Activated CD8-positive, alpha-beta memory T cell treated with anti-CD3 and anti-CD28 coated beads, Interleukin-2, amount 10 ng/mL, durations not matched to agents 7 days and 5 days (primary cell): ENCODE measurements at places on chromosomes 5 and 9.

DNA sequence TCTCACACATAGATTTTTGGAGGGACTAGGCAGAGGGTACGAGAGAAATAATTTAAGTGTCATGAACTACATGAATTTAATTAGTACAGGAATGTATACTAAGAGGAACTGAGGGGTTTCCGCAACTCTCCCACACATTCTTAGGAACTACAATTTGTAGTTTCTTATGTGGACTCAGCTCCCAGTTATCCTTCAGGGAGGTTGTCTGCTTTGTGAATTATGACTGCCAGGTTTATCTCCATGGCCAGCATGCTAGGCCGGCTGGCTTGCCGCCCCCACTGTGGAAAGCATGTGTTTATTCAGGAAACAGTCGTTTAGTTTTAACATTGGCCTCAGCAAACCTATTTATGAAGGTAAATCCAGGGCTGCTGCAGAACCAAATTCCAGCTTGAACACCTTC is 415.0 kb downstream of the KCTD16 start:
- DNase-seq, result no peak

GRCh38 chr5:139660105-139660922 is 12.2 kb downstream of the CXXC5 start:
- no peak for DNase-seq

DNA sequence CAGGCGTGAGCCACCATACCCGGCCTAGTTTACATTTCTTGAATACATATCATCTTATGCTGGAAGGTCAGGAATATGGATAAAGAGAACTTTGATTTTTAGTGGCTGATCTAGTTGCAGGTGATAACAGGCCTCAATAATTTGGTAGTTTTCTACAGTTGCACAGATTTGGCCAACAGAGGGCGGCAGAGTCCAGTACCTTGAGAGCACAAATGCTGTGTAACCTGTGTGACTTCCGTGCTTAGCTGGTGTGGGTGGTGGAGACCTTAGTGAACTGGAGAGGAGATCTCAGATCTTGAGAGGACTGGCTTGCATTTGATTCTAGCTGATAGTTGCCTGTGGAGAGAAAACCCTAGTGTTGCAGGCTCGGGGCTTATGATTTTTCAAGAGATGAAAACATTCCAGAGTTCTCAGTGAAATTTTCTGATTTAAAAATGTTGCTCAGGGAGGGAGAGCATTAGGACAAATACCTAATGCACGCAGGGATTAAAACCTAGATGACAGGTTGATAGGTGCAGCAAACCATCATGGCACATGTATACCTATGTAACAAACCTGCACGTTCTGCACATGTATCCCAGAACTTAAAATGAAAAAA is 17.4 kb upstream of the GPR151 start:
- peak; percentile 86 for DNase-seq

DNA sequence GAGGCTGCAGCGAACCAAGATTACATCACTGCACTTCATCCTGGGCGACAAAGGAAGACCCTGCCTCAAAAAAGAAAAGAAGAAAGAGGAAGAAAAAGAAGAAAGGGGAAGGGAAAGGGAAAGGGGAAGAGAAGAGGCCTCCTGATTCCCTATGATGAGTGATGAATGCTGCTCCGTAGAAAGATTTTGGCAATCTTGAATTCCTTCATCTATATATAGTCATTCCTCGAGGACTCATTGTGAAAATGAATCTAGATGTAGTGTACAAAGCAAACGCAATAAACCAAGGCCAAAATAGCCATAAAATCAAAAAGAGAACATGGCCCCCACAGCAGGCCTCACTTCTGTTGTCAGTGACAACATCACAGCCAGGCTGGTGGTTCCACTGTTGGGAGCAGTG is 218.0 kb downstream of the DCP2 start:
- no peak for DNase-seq

GRCh38 chr9:133255371-133256135 is 19.4 kb downstream of the ABO start:
- DNase-seq, result no peak

DNA sequence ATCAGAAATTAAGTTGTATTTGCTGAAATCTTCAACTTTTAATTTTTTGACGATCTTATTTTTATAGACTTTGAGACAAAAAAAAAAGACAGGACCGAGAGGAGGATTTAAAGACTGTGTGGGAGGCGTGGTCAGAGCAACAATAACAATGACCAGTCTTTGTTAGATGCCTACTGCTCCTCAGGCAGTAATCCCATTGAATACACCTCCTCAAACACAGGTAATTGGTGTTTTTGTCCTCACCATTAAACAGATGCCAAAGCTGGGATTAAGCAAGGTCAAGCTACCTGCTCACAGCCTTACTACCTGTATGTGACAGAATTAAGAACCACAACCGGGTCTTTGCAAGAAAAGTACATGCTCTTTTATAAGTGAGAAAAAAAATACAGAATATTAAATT is 233.3 kb upstream of the GRAMD2B start:
- no peak for DNase-seq

DNA sequence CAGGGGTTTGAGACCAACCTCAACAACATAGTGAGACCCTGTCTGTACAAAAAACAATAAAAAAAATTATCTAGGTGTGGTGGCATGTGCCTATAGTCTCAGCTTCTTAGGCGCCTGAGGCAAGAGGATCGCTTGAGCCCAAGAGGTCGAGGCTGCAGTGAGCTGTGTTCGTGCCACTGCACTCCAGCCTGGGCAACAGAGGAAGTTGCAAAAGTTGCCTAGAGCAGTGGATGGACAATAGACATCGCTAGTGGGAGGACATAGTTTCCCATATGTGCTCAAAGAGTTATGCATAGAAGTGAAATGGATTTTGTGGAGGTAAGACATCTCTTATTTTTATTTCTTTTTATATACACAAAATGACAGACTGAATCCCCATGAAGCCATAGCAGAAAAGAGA is 19.0 kb downstream of the HNRNPK start:
- no peak for DNase-seq

GRCh38 chr9:113888976-113889375 is 12.9 kb downstream of the ZNF618 start:
- peak; percentile 25 for DNase-seq

- no peak for DNase-seq
These were observed 369.5 kb downstream of the TAF11L14 start for GRCh38 chr5:18003784-18004183.

DNA sequence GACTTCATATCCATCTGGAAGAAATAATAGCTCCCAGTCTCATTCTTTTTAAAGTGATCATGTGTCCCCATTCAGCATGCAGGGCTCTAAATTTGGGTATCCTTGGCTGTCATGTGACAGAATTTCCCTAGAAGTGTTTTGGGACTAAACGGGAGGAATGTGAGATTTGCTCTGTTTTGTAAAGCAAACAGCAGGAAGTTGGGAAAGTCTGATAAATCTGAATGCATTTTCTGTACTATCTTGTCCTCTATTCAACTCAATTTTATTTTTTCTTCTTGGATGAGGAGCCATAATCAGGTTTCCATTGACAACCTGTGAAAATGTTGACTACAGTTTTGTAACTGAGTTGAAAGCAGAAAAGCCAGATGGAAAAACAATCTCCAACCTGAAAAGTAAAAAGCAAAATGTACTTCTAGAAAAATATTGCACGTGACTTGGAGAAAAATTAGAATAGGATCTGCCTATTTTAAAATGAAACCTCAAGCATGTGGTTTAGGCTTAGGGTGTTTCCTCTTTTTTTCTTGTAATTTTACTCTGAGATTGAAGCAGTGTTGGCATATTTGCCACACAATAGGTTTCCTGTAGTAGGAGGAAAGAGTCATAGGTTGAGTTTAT is 76.2 kb upstream of the IL6ST start:
- DNase-seq, result no peak

DNA sequence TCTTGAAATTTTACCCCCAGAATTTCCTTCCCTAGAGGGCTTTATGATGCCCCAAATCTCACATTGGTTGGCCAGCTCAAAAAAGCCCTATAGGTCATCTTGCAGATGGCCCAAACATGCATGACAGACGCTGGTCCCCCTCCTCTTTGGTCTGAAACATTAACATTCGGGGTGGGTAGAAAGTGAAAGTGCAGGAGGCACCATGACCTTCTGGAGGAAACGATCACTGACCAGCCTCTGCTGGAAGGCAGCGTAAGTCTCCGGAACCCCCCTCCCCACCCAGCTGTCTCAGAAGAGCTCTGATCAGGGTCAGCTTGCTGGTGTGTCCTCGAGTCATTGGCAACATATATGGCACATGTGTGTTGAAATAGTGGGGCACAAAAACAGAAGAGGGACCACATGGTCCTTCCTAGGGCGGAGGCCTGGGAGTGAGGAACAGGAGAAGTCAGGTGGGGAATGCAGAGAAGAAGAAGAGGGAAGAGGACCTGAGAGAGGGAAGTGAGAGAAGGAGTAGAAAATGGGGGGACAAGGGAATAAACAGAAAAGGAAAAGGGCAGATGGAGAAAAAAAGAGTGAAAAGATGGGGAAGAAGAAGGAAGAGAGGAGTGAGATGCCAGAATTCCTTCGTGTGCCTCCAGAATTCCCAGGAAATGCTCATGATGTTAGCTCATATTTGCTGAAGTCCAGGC is 46.2 kb downstream of the IL31RA start:
- DNase-seq, result no peak

- no peak for DNase-seq
These were observed 59.2 kb upstream of the ADAMTS2 start for GRCh38 chr5:179404321-179405053.

GRCh38 chr5:127909821-127910220 is 173.7 kb upstream of the SLC12A2 start:
- no peak for DNase-seq

DNA sequence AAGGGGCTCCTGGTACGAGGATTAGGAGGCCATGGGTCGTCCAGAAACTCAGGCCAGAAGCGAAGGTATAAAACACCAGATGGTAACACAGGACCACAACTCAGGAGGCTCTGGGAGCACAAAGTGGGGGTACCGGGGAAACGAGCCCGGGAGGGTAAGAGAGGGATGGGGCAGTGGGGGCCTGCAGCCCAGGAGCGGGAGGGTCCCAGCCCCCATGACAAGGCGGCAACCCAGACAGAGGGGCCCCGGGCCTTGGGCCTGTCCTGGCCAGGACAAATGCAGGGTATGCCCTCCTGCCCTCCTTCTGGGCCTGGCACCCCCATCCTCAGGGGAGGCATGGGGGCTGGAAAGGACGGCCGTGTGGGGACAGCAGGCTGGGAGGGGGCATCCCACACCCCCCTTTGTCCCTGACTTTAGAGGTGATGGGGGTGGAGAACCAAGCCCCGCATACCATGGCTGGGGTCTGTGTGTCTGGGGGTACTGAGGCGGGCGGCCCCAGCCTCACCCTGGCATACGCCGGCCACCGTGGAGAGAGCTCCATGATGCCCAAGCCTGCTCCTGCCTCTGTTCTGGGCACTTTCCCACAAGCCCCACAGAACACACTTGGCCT is 47.0 kb upstream of the EXOC3 start:
- DNase-seq, result no peak

- DNase-seq, result no peak
These were observed 409.2 kb downstream of the CETN3 start for GRCh38 chr5:90000351-90000750.

GRCh38 chr5:168085261-168086031 is 206.0 kb upstream of the WWC1 start:
- no peak for DNase-seq

DNA sequence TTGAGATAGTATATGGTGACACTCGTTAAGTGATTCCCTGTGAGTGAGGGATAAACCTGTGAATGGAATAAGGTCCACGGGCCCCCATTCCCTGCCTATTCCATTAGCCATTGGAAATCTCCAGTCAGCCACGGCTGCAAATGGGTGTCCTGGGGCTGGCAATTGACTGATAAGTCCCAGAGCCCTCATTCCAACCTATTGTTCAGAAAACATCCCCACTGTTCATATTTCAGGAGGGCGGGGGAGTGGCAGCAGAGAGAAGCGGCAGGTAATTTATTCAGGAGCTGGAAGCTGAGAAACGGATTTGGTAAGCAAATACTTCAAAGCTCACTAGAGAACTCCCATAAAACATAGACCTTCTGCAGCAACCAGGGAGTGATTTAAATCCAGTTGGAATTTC is 42.0 kb downstream of the TMEM174 start:
- no peak for DNase-seq

GRCh38 chr9:9614607-9615006 is 998.2 kb downstream of the PTPRD start:
- no peak for DNase-seq

- DNase-seq, result no peak
These were observed 346.7 kb upstream of the KLF9 start for GRCh38 chr9:70761139-70761670.

GRCh38 chr5:137389042-137389441 is 110.1 kb downstream of the SPOCK1 start:
- no peak for DNase-seq

GRCh38 chr9:36924071-36924470 is 110.0 kb downstream of the PAX5 start:
- peak; percentile 52 for DNase-seq

DNA sequence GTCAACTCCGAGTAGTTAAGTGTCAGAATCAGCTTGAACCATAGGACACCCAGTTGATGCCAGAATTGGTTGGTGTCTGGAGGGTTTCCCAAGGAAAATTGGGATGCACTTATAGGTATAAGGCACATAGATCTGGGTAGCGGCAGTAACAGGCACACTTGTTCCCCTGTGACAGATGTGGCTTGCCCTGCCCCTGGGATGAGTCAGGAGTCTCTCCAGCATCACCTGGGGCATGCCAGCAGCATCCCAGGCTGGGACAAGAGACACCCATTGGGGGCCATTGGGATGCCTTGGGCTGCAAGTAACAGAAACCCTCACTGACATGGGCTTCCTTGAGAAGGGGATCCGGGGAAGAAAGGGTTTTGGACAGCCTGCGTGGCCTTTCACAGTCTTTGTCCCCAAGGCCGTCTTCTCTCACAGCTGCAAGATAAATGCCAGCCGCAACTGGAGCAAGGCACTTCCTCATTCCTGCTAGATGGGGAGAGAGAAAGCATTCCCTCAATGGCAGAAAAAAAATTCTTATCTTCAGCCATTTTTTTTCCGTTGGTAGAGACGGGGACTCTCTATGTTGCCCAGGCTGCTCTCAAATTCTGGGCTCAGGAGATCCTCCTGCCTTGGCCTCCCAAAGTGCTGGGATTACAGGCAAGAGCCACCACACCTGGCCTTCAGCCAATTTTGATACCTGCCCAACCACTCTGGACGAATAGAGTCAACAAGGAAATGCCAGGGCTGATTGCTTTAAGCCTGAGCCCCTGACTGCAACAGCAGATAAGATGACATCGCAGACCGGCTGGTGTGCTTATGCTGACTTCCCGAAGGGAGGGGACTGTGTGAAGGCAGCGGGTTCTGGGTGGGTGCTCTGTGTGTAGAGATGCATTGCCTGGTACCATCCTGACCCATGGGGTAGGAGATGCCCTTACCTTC is 13.3 kb upstream of the RNF130 start:
- DNase-seq, result no peak

DNA sequence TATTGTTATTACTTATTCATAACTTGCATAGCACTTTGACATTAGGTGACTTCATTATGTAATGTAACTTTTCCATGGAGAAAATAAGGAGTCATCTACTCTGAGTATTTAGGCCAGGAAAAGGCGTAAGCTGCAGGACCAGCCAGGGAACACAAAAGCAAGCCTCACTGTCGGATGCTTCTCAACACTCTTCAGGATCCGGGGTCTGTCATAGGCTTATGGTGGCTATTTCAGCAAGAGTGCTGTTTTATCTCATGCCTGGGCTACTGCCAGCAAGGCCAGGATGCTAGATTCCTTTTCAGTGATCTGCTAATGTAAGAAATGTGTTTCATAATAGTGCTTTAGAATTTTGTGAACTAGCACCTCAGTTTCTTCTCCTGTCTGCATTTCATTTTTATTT is 162.4 kb downstream of the CHSY3 start:
- DNase-seq, result no peak

- no peak for DNase-seq
These were observed 8.7 kb downstream of the KCNMB1 start for GRCh38 chr5:170380361-170380951.

- DNase-seq, result no peak
These were observed 14.1 kb upstream of the TNFAIP8 start for GRCh38 chr5:119341452-119342349.

- no peak for DNase-seq
These were observed 30.3 kb upstream of the GRXCR2 start for GRCh38 chr5:145903113-145903512.
